ENCODE measurements at places on chromosomes 11 and 22.

GRCh38 chr11:32333320-32333991 lies 101.9 kb downstream of the WT1 start:
- DNase-seq, result no peak

- DNase-seq, result no peak
These were observed 12.1 kb downstream of the C11orf86 start for GRCh38 chr11:66987158-66987620.

GRCh38 chr22:22901578-22902218 lies 14.1 kb downstream of the IGLL5 start:
- no peak for DNase-seq

- DNase-seq, result no peak
These were observed 3.7 kb downstream of the PRDM10 start for GRCh38 chr11:129998905-129999304.

GRCh38 chr11:102172127-102172848 lies 62.0 kb downstream of the YAP1 start:
- no peak for DNase-seq

GRCh38 chr11:128765571-128766549 lies 72.0 kb downstream of the FLI1 start:
- no peak for DNase-seq

DNA sequence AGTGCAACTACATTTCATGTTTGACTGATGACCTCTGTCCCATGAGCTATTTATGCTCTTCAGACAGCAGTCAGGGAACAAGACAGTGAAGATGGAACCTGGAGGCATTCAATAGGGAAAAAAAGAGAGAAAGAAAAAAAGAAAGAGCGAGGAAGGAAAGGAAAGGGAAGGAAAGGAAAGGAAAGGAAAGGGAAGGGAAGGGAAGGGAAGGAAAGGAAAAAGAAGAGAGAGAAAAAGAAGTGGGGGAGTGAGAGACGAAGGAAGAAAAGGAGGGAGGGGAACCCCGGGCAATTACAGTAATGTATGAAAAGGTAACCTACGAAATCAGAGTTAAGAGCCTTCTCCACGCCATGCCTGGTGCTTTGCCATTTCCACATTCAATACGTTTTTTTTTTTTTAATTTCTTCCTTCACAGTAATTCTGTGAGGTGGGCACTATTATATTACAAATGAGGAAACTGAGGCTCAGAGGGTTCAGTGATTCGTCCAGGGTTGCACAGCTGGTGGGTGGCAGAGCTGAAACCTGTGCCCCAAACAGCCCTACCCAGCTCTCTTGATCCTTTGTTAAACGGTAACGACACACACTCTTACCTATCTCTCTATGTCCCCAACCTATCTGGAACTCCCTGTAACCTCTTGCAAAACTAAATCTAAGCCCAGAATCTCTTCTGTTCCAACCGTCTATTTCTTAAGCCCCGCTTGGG lies 39.3 kb downstream of the ETS1 start:
- DNase-seq, result no peak

GRCh38 chr11:71505001-71505400 lies 22.1 kb upstream of the KRTAP5-7 start:
- no peak for DNase-seq

- no peak for DNase-seq
These were observed 1.8 kb upstream of the FAR1 start for GRCh38 chr11:13666708-13667107.

- DNase-seq, result no peak
These were observed 6.7 kb downstream of the DDI1 start for GRCh38 chr11:104043142-104043541.

DNA sequence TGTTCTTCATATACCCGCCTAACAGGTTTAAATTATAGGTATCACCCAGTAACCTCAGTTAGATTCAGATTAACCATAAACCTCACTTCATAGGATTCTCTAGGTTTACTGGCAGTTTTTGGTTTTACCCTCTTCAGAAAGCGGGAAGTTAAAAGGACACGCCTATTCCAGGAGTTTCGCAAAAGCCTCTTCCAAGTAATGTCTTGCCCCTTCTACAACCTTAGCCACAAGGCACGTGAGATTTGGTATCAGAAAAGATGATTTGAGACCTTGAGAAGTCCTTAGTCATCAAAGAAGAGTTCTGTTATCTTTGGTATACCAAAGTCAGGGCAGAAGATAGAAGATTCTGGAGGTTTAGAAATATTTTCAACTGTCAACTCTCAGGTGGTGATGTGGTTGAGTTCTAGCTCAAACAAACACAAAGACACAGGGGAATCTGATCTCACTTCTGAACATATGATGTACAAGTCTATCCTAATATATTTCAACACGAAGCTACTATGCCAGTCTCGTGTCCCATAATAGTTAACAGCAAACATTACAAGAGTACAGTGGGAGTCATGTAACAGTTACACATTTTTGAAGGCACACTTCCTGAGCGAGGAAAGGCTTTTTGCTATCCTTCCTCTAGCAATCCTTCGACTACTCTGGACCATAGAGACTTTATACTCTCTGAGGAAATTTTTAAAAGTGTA lies 103.5 kb downstream of the USP35 start:
- no peak for DNase-seq

DNA sequence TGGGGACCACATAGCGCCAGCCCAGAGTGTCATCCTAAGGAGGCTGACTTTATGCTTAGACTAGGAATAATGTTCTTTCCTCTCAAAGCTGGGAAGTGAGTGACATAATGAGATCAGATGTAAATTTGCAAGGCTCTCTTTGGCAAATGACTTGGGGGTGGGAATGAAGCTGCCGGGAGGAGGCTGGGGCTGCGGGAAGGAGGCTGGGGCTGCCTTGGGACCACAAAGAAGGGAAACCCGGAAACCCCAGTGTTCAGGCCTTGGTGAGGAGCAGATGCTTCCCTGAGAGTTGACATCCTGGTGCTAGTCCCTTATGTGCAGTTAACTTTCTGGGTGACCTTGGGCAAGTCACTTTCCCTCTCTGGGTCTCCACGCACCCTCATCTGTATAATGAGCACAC lies 182.0 kb downstream of the CHST1 start:
- DNase-seq, result no peak

DNA sequence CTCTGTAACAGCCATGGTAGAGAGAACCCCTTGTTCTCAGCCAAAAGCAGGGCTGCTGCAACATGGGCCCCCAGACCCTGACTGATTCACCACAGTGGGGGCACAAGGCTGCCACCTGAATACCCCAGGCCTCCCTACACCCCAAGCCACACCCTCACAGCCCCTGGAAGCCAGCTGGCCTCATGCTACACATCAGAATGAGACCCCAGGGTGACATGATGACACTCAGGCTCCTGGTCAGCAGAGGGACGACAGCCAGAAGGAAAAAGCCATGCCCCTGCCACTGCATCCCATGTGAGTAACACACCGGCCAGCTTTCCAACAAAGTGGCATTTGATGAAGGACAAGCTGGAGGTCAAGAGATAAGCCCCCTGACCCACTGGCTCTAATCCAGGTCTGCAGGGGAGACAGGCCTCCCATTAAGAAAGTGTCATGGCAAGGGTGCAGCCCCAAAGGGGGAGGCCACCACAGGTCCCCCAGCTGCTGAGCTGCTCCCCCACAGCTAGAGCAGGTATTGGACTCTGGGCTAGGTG lies 2.6 kb downstream of the CDPF1 start:
- DNase-seq, result no peak

DNA sequence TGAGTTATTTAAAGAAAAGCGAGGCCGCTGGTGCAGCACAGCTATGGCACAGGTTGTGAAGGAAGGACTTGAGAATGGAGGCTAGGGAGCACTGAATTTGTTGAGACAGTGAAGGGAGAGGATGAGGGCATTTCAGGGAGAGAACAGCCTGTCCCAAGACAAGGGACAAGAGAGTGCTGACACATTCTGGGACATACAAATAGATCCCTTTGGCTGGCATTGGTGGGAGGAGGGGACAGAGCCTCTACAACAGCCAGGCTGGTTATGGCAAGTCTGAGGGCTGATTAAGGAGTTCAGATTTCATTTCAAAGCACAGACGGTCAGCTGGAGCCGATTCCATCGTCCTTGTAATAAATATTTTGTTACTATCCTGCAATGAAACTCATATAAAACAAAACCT lies 1.7 kb upstream of the SLC29A2 start:
- no peak for DNase-seq

DNA sequence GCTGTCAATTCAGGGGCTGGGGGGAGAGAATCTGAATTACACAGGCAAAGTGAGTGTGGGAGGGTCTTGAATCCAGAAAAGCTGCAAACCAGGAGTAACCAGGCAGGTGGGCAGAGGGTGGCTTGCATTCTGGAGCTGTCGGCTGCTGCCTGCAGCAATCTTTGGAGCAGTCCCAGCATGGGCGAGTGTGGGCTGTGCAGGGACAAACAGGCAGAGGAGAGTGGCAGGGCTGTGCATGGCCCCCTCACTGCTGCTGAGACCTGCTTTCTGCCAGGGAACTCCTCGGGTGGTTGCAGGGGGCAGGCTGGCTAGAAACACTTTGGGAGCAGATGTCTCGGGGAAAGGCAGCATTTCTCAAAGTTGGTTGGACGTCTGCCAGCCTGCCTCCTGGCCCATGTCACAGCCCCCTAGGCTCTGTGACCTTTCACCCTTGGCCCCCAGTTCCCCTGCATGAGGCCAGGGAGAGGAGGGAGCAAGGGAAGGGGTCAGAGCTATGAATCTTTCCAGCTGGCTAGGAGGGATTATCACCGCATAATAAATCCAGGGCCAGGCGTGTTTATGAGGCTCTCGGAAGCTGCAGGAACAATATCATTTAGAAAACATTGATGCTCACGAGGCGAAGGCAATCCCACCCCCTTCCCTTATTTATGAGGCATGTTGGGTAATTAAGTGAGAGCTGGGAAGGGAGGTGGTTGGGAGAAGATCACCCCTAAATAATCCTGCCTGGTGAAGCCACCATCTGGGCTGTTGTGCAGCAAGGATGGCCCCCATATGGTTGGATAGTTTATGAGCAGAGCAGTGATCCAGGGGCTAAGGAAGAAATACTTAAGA lies 212.3 kb upstream of the NCAM1 start:
- DNase-seq, result no peak

DNA sequence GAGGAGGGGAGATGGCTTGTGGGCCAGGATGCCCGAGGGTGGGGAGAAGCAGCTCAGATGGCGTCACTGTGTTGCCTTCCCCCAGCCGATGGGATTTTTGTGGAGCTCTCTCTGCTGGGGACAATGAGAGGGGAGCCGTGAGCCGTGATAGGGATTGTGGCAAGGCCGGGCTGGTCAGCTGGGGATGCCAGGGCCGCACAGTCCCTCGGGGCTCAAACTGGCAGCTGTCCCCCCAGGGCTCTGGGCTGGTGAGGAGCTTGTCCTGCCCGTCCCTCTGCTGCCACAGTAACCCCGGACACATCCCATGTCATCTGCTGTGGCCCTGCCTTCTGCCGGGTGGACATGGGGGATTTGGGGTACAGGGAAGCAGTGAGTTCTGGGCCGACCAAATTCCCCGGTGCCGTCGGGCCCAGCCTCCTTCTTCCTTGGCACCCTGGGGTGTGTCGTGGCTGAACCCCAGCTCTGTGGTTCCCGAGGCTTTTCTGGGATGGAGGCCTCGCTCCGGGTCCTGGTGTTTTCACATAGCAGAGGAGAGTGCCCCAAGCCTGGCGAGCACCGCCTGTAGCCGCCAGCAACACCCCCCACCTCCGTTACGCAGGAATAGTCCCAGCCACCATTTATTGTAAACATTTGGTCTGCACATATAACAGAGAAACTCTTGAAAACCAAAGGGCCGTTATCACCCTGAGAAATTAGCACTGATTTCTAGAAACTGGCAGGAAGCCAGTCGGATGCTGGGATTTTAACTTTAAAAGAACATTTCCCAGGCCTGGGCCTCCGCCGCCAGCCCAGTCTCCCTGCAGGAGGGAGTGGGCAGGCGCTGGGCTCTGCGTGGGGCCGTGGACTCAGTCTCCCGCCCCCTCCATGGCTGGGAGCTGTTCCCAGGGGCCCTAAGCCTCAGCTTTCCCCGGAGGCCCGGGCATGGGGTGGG lies 9.9 kb downstream of the BRSK2 start:
- no peak for DNase-seq

DNA sequence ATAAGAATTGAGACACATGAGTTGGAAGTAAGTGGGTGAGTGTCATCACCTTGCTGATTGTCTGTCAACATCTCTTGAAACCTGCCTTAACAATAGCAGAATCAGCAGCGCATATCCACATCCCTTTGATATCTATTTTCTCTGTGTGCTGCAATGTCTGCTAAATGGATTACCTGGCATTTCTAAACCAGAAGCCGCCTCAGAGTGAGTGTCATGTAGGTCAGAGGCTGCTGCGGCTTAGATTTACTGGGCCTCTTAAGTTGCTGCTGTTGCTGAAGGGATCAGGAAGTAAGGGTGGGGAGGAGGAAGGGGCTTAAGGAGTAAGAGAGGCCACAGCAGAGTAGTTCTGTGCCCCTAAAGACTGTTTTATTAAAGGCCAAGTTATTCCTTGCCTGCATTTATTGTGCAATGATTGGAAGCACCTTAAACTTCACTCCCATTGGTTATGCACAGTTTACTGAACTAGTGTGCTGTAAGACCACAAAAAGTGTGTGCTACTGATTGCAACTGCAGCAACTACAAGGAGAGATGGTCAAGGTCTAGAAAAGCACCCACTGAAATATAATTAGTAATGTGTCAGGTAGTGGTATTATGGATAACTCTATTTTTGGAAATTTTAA lies 29.8 kb upstream of the TMEM41B start:
- DNase-seq, result no peak

DNA sequence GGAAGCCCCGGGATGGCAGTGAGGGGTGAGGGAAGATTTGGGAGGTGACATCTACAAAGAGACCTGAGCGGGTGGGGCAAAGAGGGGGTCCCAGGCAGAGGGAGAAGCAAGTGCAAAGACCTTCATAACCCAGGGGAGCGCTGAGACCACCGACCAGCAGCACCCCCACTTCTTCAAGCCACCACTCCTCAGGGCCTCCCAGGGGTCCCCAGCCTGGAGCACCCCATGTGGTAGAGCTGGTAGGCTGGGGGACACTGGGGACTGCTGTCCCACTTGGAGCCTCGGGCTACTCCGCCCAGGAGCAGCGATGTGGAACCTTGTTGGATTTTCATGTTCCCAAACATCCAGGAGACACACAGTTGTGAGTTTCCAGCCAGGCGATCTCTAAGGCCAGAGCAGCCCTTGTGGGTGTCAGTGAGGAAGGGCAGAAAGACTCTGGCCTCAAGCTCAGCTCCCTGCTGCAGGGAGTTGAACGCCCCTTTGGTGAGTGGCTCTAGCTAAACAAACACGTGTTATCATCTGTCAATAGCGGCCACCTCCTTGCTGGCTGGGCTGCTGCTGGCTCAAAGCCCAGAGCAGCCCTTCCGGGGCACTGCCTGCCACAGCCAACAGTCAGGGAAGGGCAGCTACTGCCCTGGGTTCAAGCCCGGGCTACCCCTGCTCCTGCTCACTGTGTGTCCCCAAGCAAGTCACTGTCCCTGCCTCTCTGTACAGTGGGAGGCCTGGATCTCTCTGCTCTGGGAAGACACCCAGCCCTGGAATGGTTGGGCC lies 25.7 kb upstream of the CHKA start:
- no peak for DNase-seq

- no peak for DNase-seq
These were observed 30.5 kb downstream of the ALG12 start for GRCh38 chr22:49887702-49888101.

GRCh38 chr11:24759742-24760141 lies 262.9 kb downstream of the LUZP2 start:
- DNase-seq, result no peak

Measured in stimulated activated CD4-positive, alpha-beta T cell treated with anti-CD3 and anti-CD28 coated beads, Interleukin-15, amount 100 ng/mL, for 48 hours (primary cell).